ENCODE measurements at places on chromosomes 1 and 21.
A peak's percentile ranks its signal among the peaks of the same experiment; 100 is the strongest.

DNA sequence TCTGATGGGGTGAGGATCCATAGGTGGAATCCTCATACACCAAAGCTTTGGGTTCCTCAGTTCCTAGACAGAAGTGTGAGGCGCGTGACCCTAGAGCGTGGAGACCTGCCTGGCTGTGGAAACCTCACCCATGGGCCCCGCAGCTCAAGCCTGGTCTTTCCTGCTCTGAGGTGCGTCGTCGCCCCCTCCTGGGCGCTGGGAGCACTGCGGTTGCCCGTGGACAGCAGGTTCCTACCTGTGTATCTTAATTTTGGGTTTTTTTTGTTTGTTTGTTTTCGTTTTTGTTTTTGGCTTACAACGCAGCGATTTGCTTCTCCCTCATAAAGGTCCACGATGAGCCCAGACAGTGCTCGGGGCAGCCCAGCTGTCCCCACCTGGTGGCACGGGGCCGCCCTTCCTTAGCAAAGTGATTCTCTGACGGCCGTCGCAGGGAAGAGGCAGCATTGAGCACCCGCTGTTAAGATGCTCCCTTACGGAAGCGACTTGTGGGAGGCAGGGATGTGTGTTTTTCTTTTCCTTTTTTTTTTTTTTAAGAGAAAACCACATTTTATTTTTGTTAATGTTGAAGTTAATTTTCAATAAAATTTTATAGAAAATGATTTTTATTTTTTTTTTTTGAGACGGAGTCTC, 36.5 kb upstream of the TRAPPC10 start:
- peak; percentile 69 for DNase-seq

DNA sequence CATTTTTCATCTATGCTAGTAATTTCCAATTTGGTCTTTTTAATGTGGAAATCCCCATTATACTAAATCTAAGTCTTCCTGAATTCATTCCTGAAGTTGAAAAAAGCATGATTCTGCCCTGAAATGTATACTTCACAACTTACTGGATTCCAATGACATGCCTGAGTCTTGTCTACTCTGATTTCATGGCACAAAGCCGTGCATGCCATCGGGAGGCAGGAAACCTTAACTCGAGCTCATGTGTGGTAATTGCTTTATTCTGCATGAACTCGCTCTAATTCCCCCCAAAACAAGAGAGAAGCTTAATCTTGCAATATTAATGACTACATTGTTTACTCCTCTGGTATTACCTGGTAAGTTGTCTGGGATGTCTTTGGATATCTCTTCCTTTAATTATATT, 39.6 kb upstream of the PBX1 start:
- no peak for DNase-seq

- no peak for DNase-seq
These were observed 6.8 kb downstream of the RPE65 start for GRCh38 chr1:68442822-68443556.

DNA sequence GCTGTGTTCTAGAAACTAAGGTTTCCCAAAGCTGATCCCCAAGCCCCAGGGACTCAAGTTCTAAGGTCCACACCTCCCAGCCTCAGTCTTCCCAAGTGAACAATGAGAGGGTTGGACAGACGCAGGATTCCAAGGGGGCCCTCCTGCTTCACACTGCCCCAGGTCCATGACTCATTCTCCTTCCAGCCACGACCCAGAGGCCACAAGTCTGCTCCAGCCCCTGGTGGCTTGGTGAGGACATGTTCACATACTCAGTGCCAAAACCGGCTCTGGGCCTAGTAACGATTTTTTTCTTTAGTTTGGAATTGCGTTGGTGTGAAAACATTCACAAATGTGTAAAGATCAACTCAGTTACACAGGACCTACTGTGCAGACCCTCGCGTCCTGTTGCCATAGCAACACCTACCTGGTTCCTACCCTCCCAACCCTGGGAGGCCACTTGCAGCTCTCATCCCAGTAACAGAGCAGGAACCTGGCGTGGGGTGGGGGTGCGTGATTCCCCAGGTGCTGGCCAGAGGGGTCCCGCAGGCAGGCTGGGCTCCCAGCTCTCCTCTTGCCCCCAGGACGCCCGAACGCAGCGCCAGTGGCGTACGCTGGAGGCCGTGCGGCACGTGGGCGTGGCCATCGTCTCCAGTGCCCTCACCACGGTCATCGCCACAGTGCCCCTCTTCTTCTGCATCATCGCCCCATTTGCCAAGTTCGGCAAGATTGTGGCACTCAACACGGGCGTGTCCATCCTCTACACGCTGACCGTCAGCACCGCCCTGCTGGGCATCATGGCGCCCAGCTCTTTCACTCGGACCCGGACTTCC, 57.0 kb downstream of the DISP3 start:
- DNase-seq = no peak

GRCh38 chr1:942864-943533, 16.1 kb downstream of the NOC2L start:
- peak; percentile 59 for DNase-seq

GRCh38 chr1:168561989-168562388, 14.4 kb upstream of the XCL1 start:
- DNase-seq = no peak

DNA sequence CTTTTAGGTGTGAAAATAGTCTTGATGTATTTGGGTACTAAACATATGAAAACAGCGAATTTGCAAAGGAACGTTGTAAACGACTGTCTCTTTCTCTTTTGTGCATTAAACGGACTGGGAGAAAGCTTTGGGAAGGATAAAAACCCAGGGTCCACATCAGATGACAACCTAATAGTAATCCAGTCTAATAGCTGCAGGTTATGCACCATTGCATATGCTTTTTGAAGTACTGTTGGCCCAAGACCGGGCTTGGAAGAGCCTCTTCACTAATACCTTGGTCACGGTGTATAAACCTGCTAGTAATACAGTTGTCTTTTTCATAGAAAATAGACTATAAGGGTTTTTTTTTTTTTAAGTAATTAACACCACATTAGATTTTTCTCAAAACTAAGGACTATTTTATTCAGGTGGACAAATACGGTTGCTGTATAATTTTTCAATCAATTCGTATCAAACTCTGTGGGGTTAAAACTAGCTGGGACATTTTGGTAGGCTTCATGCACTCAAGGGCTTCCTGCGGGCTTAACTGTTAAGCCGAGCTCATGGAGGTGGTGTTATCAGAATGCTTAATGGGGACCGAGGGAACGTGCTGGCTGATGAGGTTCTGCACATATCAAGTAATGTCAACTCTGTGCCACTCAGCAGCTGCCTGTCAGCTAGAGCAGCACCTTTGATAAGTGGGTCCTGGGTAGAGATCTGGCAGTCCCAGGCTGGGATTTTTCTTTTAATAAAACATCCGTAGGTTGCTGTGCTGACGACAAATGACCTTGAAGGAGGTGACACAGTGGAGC, 2.1 kb downstream of the RYR2 start:
- DNase-seq = no peak

- no peak for DNase-seq
These were observed 6.5 kb upstream of the LMNA start for GRCh38 chr1:156108057-156108456.

GRCh38 chr1:11558871-11559590, 80.1 kb downstream of the DISP3 start:
- DNase-seq = no peak

- no peak for DNase-seq
These were observed 4.5 kb upstream of the PDZK1IP1 start for GRCh38 chr1:47194311-47194710.

DNA sequence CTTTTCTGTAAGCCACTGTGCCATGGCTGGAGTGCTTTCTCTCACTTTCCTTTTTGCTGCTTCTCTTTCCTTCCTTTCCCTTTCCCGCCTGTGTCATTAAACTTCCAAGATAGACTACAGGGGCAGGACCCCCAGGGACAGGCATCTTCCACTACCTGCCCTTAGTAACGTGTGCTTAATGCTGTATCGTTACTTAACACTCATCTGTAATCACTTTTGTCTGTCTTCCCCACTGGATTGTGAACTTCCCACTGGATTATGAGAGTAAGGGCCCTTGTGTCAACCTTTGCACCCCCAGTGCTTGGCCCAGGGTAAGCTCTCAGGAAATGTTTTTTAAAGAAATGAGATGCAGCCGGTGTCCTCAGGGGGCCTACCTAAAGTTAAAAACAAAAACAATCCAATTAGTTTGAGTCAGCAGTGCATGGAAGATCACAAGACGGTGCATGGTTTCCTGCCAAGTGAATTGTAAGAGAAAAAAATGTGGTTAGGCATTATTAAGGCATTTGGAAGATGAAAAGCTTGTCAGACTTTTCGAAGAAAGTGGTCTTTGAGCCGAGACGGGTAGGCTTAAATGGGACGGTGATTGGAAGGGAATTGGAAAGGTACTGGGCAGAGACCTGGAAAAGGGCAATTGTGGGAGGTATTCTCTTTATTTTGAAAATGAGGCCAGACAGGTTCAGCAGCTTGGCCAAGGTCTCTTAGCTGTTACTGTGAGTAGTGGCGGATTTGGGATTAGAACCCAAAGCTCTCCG, 958 bp downstream of the LYPLAL1 start:
- peak; percentile 42 for DNase-seq

- no peak for DNase-seq
These were observed 748 bp upstream of the FAM78B start for GRCh38 chr1:166167572-166167925.

- DNase-seq = no peak
These were observed 70.4 kb upstream of the SCAF4 start for GRCh38 chr21:31802331-31802730.

GRCh38 chr21:45948576-45949141, 32.9 kb upstream of the COL6A1 start:
- no peak for DNase-seq

DNA sequence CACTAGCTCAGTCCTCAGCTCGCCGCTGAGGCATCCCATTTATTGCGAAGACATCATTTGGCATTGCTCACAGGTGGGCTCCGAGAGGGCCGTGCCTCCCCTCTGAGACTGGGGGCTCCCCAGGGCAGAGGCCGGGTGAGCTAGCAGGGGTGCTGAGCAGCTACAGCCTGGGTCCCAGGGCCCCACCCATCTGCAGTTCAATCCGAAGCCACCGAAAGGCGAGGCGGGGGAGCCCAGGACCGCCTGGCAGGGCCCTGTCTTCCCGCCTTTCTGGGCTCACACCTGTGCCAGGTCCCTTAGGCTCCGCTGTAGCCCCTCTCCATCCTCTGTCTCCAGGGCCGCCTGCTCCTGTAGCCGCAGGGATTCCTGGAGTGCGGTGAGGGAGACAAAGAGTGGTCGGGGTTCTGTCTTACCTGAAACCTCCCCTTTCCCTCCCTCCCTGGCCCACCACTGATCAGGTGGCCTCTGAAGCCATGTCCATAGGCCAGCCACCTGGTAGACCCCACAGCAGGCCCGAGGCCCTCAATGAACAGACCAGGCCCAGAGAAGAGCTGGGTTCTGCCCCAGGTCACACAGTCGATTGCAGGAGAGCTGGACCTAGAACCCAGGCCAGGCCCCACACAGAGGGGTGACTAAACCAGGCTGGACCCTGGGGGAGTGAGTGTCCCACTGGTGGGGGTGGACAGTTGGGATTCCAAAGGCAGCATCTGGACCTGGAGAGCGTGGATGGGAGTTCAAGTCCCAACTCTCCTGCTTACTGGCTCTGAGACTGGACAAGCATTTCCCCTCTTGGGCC, 18.1 kb upstream of the NBPF1 start:
- DNase-seq = peak; percentile 30

- no peak for DNase-seq
These were observed 2.9 kb downstream of the COL9A2 start for GRCh38 chr1:40313958-40314720.

DNA sequence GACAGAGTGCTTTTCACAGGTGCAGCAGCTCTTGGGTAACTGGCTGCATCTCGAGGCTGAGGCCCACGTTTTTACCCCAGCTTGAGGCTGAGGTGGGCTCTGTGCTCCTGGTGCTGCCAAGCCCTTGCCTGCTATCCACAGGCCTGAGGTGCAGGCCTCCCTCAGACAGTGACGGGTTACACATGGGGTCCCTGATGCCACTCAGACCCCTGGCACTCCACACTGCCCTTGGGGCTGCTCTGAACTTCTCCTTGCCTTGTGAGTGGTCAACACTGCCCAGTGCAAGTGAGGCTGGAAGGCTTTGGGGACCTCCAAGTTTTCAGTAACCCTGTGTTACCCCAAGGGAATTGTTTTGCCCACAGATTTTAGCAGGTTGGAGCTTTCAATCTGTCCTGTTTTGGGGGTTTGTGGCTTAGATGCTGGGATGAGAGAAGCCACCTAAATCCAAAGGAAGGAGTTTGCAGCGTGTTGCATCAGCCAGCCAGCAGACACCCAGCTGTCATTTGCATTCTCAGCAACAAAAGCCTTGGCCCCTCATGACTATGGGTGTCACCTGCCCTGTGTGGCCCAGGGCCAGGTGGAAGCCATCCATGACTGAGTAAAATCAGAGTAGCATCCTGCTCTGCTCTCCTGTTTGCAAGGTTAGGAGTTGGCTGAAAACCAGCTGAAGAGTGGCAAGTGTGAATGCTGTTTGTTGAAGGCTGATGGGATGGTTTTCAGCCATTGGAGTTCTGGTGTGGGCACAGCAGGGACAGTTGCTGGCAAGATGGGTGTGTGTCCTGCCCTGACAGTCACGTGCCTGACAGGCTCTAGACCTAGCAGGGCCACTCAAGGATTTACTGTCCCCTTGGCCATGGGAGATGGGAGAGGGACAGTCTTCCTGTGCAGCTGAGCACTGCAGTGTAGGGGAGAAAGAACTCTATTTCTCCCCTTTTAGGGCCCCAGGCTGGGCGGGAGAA, 3.2 kb downstream of the RNF187 start:
- DNase-seq = no peak

DNA sequence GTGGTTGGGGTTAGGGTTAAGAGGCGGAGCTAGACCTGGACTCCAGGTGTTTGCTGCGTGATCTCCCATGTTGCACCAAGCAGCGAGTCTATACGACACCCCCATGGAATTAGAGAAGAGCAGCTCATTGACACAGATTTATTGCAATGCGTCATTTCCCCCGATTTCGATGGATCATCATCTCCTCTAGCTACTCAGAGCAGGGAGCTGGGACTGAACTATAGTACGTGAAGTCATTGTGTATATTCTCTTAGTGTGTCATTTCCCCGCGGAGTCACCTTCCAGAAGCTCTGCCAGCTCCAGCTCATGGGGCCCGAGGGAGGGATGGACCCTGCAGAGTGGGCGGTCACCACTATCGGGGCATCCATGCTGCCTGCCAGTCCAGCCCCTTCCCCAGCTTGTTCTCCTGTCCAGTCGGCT, 7.5 kb upstream of the C2CD2 start:
- no peak for DNase-seq

DNA sequence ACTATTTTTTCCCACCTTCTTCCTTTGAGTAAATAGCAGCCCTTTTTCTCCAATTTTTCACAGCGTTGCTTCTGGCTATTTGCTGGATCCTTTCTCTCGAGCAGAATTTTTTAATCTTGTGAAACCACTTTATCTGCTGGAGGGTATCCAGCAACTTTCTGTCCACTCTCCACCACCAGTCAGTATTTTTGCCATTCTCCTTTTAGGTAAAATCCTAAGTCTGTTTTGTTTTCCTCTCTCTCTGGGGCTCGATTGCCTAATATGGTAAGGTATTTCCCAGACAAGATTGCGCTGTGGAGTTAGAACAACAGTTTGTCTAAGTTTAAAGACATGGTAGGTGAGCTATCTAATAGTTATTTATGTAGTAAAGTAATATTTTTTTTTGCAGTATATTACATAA, 156.9 kb downstream of the PPP1R12B start:
- DNase-seq = no peak

- DNase-seq = no peak
These were observed 76.4 kb downstream of the FOXD2 start for GRCh38 chr1:47514229-47514628.

GRCh38 chr1:202160377-202160940, at the start of gene PTPN7:
TSS of gene PTPN7 (minus strand) at chr1:202160602. CDS start at chr1:202159402, 1,200 bp downstream.
- DNase-seq = no peak

GRCh38 chr1:81799939-81800694, 617 bp upstream of the ADGRL2 start:
- DNase-seq = peak; percentile 89

GRCh38 chr1:115765091-115765490, 3.4 kb downstream of the CASQ2 start:
- no peak for DNase-seq

GRCh38 chr1:216183454-216183853, 239.8 kb downstream of the USH2A start:
- no peak for DNase-seq

Data from left hindlimb (tissue), 1 donor.